Activated CD4-positive, alpha-beta T cell treated with anti-CD3 and anti-CD28 coated beads, Interleukin-2, amount 50 U/mL, for 24 hours (primary cell): ENCODE measurements at places on chromosomes 13 and 19.
A peak's percentile ranks its signal among the peaks of the same experiment; 100 is the strongest.

GRCh38 chr13:65783383-65783782 is 1446.8 kb downstream of the PCDH9 start:
- no peak for DNase-seq

DNA sequence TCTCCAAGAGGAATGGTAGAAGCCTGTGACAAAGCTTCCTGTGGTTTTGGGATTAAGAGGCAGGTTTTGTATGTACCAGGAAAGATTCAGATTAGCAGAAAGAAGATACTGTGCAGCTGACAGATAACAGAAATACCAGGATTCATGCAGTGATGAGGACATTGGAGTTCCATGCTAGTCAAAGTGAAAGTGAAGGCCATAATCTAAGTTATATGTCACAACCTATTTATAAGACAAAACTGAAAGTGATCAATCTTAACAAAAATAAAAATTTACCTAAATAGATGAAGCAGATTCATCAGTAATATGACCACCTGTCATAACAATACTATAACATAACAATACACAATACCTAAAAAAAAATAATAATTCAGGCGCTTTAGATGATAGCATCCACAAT is 1305.2 kb upstream of the PCDH9 start:
- DNase-seq = no peak

DNA sequence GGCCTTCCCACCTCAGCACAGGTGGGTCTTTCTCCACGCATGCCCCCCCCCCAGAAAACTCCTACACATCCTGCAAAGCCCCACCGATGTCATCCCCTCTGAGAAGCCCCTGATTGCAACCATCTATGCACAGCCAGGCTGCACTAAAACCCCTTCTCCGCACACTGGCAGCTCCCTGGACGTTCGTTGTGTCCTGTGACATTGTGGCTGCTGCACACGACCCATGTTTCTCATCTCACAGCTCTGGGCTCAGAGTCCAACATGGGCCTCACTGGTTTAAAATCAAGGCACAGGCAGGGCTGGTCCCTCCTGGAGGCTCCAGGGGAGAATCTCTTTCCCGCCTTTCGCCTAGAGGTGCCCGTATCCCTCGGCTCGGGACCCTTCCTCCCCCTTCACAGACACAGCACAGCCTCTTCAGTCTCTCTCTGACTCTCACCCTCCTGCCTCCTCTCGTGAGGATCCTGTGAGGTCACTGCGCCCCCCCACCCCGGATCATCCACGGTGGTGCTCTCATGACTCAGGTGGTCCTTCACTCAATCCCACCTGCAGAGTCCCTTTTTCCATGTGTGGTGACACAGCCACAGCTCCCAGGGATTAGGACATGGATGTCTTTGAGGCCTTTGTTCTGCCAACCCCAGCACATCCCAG is 71.2 kb downstream of the GADD45B start:
- no peak for DNase-seq

DNA sequence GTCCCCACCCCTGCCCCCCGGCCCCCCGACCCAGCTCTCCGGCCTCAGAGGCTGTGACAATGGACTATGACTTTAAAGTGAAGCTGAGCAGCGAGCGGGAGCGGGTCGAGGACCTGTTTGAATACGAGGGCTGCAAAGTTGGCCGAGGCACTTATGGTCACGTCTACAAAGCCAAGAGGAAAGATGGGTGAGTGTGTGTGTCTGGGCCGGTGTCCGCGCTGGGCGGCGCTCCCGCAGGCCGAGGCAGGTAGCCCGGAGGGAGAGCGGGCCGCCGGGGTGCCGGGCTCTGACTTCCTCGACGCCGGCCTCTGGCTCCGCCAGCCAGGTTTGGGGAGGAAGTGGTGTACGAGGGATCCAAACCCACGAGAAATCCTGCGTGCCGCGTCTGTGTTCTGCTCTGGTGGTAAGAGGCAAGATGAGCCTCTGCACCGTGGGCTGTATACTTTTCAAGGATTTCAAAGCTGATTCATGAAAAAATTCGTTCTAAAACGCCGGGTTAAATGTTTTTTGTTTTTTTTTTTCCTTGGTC is 718 bp downstream of the CDK8 start:
- peak; percentile 20 for DNase-seq

GRCh38 chr19:15488489-15489226 is 9.4 kb upstream of the PGLYRP2 start:
- no peak for DNase-seq

DNA sequence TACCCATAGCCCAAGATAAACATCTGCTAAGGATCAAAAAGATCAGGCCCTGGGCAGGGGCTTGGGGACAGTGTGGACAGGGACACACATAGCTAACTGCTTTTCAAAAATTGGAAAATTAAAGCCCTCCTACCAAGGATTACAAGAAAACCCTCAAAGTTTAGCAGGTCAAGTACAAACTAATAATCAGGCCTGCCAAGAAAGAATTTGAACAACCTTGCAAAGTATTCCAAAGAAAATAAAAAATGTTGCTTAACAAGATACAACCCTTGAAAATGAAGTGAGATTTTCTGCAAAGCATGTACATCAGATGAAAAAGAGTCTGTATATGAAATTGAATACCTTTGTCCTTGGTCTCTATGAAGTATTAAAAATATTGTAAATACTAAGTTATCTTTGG is 67.3 kb downstream of the KLF12 start:
- no peak for DNase-seq

DNA sequence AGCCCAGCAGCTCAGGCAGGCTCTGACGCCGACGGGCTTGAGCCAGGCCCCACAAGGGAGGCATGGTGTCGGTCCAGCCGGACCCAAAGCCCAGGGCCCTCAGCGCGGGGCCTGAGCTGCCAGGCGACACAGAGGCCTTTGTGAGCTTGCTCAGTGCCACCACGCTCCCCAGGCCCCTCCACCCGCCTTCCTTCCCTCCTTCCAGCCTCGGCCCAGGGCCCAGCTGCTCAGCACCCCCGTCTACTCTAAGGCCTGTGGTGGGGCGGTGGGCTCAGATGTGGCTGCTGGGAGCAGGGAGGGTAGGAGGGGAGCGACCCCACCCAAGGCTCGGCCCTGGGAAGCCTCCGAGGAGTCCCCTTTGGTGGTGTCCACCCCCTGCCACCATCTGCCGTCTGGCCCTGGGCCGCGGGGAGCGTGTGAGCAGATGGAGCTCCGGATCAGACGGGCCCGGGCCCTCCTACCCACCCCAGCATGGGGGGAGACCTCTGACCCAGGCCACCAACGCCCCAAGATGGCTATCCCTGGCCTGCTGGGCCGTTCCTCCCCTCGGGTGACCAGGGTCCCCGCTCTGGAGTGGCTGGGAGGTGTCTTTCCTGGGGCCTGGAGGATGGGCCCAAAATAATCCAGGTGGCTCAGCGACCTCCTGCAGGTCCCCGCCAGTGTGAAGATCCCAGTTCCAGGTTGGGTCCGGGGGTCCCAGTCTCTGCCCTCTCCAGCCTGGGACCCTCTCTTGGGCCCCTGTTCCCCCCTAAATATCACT is 7.8 kb downstream of the ZBTB7A start:
- no peak for DNase-seq

DNA sequence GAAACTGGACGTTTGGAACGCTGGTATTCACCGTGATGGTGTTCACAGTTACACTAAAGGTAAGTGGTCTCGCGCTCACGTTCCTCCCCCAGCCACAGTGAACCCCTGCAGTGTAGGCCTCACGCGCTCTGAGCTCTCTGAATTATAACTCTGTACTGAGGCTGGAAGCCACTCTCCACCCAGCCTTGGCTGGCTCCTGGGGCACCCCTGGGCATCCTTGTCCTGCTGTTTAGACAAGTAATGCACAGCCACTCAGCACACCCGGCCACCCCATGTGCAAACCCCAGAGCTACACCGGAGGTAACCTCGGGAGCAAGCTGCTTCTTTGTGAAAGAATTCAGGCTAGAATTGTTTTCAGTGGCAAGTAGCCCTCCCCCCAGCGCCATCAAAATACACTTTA is 97.3 kb upstream of the MCF2L start:
- no peak for DNase-seq

GRCh38 chr13:27298849-27299248 is 28.2 kb downstream of the RASL11A start:
- no peak for DNase-seq

DNA sequence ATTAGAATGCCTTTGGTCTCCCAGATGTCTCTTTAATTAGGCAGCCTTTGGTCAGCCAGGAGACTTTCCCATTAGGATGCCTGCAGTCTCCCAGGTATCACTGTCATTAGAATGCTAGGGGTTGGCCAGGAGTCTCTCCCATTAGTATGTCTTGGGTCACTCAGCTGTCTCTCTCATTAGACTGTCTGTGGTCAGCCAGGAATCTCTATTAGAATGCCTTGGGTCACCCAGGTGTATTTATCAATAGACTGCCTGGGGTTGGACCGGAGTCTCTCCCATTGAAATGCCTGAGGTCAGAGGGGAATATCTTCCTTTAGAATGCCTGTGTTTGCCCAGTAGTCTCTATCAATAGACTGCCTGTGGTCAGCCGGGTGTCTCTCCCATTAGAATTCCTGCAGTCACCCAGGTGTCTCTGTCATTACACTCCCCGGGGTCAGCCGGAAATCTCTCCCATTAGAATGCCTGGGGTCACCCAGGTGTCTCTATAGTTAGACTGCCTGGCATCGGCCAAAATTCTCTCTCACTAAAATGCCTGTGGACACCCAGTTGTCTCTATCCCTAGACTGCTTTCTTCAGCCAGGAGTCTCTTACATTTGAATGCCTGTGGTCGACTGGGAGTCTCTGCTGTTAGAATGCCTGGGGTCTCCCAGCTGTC is 1460.3 kb downstream of the UQCRFS1 start:
- no peak for DNase-seq

GRCh38 chr13:111493468-111493867 is 173.0 kb downstream of the TEX29 start:
- no peak for DNase-seq

- no peak for DNase-seq
Measured at GRCh38 chr19:5961969-5962945, 15.7 kb downstream of the RANBP3 start.

DNA sequence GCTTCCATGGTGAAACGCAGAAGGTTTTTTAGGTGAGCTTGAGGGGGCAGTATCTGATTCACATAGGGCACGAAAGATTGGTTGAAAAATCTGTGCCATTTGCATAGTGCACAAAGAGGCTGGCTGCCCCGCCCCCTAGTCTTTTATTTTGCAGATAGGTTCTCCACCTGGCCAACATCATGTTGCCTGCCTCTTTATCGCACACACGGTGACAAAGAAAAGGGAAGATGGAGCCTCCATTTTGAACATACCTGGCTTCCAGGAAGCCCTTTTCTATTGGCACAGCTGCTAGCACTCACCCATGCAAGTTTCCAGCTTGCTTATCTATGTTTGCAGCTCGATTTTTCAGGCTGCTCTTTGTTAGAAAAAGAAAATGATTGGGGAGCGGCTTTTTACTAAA is 316.2 kb upstream of the KLHL1 start:
- no peak for DNase-seq

- no peak for DNase-seq
Measured at GRCh38 chr13:81048026-81048461, 707.1 kb upstream of the SPRY2 start.

- no peak for DNase-seq
Measured at GRCh38 chr19:294946-295686, 3.9 kb upstream of the PLPP2 start.

- no peak for DNase-seq
Measured at GRCh38 chr13:63497601-63498000, 2082.0 kb upstream of the PCDH20 start.

GRCh38 chr13:26575244-26575643 is 17.8 kb downstream of the WASF3 start:
- DNase-seq = no peak

- DNase-seq = no peak
Measured at GRCh38 chr19:49128545-49129237, 9.3 kb downstream of the PPFIA3 start.
